EL (cell line): ENCODE measurements at places on chromosomes 7 and 10.

DNA sequence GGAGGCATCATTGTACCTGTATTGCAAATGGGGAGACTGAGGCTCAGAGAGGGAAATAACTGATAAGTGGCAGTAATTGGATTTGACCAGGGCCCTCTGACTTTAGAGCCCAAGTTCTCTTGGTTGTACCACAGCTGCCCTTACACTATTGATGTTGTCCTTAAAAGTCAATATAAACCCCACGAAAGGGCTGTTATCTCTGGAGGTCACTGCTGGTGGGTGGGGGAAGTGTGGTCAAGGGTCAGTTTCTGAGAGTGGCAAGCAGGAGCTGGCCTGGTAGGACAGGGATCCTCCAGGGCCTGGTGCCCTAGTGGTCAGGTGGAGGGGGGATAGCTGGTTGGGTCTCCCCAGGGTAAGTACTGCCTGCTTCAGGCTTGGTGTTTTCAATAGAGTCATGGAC, 44.2 kb upstream of the AQP1 start:
- no peak for DNase-seq

- DNase-seq, result peak; percentile 18
Measured at GRCh38 chr10:103692952-103693811, 162.2 kb downstream of the SH3PXD2A start.

DNA sequence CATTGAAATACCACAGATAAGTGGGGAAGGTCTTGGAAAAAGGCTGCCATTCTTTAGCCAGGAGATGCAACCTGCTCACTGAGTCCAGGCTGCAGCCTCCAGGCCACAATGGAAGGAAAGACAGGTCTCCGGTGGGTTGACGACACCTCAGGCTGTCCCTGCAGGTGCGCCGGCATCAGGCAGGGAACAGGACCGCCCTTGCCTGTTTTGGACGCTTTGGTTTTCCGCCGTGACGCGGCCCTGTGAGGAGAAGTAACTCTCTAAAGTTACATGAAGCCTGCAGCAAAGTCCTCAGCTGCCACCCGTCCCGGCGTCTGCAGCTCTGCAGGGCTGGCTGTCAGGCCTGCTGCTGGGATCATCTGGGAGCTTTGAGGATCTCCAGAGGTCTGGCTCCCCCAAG, 147.0 kb downstream of the WDR37 start:
- DNase-seq, result no peak

DNA sequence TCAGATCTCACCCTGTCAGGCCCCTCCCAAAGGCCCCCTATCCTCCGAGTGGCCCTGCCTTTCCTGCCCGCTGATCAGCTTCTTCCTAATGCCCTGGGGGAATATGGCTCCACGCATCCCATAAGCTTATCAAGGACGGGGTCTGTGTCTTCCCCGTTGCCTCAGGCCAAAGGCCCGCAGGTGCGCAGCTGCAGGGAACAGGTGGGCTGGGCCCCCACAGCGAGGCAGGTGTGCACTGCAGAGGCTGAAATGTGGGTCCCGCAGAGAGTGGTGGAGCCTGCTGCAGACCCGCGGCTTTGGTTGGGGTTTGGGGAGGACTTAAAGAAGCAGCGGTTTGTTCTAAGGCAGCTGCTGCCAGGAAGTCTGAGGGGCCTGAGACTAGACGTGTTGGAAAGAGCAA, 220.8 kb upstream of the TCERG1L start:
- DNase-seq, result no peak

DNA sequence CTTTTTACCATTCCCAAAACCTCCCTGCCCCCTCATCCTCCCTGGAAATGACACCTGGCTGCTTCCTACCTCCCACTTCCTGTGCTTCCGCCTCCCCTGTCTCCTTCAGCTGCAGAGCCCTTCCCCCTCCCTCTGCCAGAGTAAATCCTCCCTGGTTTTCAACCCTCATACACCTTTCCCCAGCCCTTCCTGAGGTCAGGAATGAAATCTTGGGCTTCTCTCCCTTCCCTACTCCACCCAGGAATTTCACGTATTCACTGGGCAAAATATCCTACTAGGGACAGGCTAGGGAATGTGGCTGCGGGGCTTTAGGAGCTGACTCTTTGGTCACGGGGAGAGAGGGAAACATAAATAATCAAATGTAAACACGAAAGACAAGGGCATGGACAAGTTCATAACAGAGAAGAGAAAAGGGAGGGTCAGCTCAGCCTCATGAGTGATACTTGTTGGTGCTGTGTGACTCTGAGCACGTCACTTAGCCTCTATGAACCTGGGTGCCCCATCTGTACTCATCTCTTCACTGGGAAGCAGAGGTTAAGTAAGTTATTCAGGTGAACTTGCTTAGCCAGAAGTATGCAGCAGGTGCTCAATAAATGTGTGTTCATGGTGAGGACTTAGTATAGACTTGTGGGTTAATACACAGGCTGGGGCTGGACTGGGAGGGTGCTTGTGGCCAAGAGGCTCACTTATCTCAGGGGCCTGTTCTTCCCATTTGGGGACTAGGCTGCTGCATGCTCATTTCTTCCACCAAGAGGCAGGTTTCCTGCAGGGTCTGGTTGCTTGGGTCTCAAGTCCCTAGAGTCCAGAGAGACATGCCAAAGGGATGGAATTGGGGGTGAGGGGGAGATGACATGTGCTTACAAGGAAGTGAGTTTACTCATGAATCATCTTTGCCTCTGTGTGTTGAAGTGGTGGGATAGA, 10.0 kb upstream of the DUSP5 start:
- DNase-seq, result peak; percentile 71
